ENCODE measurements at places on chromosomes 12 and 14.

DNA sequence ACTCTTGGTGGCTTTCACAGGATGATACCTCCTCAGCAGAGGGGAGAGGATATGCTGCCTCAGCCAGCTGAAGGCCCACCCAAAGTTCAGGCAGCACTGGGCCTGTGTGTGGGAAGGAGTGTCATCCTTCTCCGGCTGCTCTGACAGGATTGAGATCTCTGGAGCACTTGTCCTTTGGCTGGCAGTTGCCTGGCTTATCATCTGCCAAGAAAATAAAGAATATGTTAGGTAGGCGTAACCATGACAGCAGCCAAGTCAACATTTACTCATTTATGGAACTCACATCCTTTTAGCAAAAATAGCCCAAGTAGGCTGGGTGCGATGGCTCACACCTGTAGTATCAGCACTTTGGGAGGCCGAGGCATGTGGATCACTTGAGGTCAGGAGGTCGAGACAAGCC lies 68.5 kb downstream of the PPFIBP1 start:
- DNase-seq = no peak

DNA sequence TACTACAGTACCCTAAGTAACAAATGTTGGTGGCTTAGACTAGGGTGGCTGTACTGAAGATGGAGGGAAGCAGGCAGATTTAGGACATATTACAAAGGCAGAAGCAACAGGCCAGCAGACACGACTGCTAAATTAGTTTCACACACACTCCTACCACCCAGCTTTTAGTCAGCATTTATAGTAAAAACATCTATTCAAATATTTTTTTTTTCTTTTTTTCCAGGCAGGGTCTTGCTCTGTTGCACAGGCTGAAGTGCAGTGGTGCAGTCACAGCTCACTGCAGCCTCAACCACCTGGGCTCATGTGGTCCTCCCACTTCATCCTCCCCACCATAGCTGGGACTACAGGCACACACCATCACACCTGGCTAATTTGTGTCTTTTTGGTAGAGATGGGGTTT lies 72.9 kb downstream of the CDK17 start:
- DNase-seq = no peak

DNA sequence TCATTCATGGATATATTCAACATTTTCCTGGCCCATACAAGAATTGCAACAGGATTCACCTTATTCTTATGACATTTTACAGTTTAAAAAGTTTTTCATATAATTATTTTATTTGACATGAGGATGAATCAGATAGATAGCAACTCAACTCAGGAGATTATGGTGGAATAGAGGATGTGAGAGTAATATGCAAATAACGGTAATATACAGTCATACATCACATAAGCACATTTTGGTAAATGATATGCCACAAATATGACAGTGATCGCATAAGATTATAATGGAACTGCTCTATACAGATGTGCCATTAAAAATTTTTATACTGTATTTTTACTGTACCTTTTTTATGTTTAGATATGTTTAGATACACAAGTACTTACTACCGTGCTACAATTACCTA lies 24.1 kb upstream of the CRADD start:
- DNase-seq = no peak

DNA sequence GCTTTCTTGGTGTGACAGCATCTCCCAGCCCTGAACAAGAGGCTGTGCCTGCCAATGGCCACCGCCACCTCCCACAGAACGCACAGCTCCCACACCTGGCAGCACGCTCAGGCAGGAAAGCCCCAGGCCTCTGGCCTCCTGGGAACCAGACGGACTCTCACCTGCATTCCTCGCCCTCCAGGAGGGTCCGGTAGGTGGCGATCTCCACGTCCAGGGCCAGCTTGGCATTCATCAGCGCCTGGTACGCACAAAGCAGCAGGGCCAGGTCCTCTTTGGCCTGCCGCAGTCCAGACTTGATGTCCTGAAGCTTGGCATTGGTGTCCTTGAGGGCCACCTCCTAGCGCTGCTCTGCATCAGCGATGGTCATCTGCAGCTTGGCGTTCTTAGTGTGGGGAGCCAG lies 12.1 kb upstream of the KRT77 start:
- DNase-seq = no peak

GRCh38 chr12:87315-87714 lies 20.7 kb downstream of the IQSEC3 start:
- no peak for DNase-seq

DNA sequence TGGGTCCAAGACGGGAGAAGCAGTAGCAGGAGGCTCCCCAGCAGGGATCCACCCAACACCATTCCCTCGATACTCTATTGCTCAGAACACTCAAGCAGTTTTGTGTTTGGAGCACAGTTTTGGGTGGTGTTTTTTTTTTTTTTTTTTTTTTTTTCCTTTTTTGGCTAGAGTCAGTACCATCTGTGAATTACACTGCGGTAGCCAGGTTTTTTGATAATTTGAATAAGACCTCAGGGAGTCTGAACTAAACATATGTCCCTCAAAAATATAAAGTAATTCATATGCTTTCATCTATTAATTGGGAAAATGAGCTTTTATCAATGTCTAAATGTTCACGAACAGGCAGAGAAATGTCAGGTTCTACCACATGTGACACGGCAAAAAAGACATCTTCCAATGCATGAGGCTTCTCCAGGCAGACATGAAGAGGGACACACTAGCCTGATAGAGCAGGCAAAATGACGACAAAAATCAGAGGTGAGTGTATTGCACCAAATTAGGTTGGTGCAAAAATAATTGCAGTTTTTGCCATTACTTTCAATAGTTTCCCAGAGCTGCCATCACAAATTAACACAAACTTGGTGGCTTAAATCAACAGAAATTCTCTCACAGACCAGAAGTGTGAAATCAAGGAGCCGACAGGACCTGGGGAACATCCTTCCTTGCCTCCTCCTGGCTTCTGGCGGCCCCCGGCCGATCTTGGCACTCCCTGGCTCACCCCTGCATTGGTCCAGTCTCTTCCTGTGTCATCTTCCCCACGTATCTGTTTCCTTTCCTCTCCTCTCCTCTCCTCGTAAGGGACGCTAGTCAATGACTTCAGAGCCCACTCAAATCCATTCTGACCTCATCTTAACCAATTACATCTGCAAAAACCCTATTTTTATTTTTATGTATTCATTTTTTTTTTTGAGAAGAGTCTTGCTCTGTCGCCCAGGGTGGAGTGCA lies 33.9 kb downstream of the FOXN3 start:
- no peak for DNase-seq

- DNase-seq = no peak
Measured at GRCh38 chr12:1882850-1883470, 35.5 kb downstream of the CACNA2D4 start.

DNA sequence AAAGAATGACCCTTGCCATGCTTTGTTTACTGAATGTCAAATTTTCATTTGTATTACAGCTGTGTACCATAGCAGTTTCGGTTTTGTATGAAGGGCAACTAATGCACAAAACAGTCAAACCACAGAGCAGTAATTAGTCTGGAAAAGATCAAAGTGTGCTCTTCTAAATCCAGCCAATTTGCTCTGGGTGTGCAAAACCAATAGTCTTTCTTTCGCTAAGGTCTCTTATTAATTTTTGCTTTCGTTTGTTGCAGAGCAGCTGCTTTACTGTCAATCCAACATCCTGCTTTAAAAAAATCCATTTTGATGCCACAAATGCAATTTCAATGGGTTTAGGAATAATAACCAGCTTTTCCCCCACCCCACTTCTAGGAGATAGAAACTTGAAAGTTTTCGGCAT lies 114.2 kb downstream of the BRMS1L start:
- DNase-seq = no peak

GRCh38 chr14:55662752-55663151 lies 82.7 kb downstream of the KTN1 start:
- no peak for DNase-seq

DNA sequence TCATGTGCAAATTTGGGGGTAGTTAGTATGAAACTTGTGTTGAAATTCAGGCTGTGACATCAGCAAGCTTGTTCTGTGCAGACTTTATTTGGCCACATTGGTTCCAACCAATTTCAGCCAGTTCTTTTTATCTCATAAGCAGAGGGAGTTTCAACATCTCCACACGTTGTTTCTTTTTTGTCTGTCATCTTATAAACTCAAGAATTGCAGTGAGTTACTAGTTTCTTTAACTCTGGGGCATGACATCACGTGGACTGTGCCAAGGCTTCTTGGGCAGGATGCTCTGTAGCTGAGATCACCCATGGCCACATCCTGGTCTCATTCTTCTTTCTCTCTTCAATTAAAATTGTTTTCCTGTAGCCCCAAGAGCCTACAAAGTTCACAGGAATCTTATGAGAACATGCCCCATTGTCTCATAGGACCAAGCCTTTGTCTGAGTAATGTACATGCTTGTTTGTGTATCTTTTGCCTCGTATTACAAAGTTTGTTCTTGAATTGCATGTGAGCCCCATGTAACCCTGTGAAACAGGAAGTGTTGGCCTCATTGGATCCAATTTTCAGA lies 982.0 kb upstream of the TMEM132C start:
- DNase-seq = no peak

DNA sequence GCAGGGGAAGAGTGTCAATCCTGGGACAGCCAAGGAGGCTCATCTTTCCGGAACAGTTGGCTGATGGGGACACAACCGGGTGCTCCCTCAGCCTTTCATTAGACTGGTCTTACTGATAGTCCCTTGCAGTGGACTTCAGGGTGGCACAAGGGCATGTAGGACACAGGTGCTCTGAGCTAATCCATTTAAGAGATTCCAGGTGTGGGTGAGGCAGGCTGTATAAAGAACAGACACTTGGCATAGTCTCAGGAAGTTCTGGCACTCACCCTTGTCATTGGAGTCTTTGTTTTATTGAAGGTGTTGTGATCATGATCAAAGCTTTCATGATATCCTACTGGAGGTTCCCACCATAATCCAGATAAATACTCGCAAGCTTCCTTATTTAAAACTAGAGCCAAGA lies 341.6 kb downstream of the EMP1 start:
- no peak for DNase-seq

DNA sequence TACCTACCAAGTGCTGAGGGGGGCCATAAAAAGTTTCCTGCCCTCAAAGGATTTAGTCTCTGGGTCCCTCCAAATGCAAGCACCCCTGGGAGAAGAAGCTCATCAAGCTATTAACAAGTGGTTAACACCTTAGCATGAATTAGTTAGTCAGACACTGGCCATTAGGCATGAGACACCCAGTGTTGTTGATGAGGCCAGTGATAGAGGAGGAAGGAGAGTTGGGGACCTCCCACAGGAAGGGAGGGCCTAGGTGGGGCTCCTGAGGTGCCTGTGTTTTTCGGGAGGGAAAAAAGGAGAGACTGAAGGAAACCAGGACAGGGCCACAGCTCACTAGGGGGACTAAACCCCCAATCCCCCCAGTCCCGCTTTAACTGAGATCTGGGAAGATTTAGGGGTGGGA lies 4.5 kb upstream of the KRT71 start:
- DNase-seq = no peak

DNA sequence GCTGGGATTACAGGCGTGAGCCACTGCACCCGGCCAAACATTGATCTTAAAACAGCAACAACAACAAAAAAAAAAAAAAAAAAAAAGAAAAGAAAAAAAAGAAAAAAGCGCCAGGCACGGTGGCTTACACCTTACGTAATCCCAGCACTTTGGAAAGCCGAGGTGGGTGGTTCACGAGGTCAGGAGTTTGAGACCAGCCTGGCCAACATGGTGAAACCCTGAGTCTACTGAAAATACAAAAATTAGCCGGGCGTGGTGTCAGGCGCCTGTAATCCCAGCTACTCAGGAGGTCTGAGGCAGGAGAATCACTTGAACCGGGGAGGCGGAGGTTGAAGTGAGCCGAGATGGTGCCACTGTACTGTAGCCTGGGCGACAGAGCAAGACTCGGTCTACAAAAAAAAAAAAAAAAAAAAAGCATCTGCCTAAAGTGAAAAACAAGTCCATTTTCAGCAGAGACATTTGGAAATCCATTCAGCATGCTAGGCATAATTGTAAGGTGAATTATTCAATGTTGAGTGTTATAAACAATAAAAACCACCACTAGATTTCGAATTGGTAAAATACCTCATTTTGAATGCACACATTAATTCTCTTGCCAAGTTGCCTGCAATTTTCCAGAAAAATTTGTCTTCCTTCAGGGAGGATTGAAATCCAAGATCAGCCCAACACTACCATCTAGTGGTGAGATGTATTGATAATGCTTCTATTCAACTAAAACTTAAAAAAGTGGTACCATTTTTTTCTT lies 8.0 kb upstream of the CERS5 start:
- DNase-seq = no peak

GRCh38 chr12:43878050-43878449 lies 42.2 kb downstream of the TMEM117 start:
- DNase-seq = no peak

DNA sequence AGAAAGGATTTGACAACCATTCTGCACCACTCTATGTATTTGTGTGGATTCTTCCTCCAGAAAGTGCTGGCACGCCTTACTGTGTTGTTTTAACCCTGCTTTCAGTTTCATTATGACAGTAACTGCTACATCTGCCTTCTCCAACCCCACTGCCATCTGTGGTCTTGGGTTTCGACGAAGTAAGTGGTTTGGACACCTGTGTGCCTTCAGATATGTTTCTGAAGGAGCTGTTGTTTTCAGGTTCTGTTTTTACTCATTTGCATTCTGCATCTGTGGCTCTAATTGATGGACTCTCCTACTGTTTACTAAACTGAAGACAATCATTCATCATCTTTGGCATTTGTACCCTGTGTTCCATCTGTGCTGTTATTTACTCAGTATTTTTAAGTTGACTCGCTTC lies 4.1 kb downstream of the TSHR start:
- no peak for DNase-seq

DNA sequence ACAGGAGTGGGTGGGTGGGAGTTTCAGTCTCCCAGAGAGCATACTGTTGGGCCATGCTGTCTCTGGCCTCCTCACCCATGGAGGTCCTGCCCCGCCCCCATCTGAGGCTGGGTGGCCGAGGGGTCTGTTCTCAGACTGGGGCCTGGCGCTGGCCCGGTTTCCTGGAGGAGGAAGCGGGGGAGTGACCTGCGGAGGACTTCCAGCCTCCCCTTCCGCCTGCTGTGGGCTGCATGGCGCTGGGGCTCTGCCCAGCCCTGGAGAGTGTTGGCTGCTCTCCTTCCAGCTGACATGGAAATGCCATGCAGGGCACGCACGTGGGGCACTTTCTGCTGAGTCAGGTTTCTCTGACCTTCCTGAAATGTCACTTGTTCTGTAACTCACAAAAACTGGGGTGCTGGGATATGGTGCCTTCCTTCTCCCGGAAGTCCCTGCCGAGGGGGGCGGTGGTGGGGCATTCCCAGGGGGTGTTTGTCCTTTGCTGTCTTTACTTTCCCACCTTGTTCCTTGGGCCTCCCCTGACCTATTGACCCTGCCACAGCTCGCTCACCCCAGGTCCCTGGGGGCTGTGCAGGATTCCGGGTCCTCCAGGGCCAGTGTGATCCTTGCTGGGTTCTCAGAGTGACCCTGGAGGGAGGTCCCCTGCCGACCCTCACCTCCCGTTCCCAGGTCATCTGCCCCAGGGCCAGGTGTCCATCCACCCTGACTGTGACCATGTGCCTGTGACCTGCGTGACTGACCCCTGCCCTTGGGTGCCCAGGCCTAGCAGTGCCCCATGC lies 23.6 kb downstream of the PACS2 start:
- DNase-seq = no peak

GRCh38 chr14:60878536-60878935 lies 102.3 kb downstream of the TRMT5 start:
- DNase-seq = no peak

All from stimulated activated CD8-positive, alpha-beta memory T cell treated with anti-CD3 and anti-CD28 coated beads, Interleukin-4, amount 100 ng/mL, for 4 hours (primary cell).